ENCODE measurements at places on chromosomes 7 and 10.

GRCh38 chr10:5573319-5573950 is 48.7 kb downstream of the CALML3 start:
- DNase-seq, result no peak

GRCh38 chr7:157437519-157438061 is 100.8 kb downstream of the DNAJB6 start:
- DNase-seq, result no peak

- DNase-seq, result no peak
Observed at GRCh38 chr10:123428391-123428790, 237.8 kb upstream of the GPR26 start.

DNA sequence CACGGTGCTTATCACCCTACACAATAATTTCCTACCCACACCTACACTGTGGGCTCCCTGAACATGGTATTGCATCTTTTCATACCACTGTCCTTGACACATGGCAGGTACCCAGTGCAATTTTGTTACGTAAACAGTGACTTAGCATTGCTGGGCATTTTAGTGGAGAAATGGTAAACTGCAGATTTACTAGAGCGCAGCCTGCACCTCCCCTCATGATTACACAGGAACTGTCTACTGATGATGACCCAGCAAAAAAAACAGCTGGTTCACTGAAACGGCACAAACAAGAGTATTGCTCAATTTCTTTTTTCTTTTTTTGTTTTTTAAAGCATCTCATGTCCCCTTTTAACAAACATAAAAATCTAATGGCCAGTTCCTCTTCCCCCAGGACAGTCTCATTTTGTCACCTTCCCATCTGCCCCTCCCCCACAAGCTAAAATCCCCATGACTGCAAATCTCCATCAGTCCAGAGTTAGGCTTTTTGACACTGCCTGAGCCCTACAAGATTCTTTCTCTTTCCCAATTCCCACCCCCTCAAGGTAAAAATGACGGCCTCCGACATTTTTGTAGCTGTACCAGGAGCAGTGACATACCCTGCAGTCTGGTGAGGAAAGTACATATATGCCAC is 2.8 kb downstream of the ZNF746 start:
- DNase-seq, result no peak

- no peak for DNase-seq
Observed at GRCh38 chr10:107561136-107561650, 396.7 kb upstream of the SORCS1 start.

DNA sequence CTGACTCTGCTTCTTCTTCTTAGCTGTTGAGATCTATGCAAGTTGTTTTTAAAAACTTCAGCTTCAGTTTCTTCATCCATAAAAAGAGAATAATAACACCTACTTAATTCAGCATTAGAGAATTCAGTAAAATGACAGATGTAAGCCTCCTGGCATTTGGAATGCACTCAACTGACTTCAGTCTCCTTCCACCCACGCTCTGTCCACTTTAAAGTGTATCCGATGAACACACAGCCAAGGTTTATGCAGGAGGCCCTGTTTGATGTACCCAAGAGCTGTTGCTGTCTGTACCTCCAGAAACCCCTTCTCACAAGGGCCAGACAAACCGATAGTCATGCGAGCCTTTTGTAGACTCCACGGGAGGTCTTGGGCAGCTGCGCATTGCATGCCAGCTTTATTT is 27.1 kb upstream of the SLC35B4 start:
- no peak for DNase-seq

DNA sequence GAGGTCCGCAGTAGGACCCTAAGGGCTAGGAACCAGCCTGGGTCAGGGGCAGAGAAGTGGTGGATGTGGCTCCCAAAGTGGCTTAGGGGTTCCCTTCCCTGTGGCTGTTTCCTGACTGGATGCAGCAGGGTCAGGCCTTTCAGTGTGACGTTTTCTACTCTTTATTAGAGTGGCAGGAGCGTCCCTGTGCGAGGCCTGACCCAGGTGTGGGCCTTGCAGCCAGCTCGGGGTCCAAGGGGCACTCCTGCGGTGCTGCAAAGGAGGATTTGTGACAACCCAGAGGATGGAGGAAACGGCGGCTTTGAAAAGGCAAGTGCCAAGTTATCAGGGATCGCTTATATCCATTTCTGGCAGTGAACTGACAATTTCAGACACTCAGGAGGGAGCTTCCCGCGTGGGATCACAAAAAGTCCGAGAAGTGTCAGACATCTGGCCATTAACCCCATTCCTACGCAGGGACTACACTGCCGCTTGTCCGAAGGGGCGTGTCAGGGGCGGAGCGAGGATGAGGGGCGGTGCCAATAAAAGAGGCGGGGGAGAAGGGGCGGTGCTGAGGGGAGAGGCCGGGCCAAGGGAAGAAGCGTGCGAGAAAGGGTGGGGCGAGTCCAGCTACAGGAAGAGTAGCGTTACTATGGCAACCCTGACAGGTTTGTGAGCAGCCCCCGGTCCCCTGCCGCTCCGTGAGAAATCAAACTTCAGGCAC is 98.8 kb upstream of the ZNF722 start:
- peak; percentile 70 for DNase-seq

GRCh38 chr7:121521711-121522400 is 125.7 kb upstream of the FAM3C start:
- no peak for DNase-seq

DNA sequence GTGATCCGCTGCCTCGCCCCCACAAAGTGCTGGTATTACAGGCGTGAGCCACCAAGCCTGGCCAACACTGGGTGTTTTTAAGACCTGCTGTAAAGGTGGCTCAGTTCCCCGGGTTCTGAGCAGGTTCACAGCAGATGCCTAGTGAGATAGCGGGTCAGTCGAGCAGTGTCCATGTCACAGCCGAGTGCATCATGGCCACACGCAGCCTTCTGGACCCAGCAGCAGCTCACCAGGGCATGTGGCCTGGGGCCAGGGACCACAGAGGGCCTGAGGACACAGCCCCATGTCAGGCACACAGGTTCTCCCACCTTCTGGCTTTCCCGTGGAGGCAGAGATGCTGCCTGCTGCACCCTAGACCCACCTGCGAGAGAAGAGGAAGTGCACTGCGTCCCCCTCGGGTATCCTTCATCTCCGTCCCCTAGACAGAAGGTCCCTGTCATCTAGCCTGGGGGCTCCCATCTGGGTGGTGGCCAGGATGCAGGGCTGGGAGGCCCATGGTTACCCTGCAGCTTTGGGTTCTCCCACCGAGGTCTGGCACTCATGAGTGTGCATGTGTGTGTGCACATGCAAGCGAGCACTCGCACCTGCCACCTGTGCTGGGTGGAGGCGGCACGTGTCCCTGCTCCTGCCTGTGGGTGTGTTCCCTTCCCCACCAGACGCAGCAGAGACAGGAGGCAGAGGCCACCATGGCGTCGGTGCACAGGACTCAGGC is 98.6 kb downstream of the NKX6-2 start:
- DNase-seq, result no peak

- DNase-seq, result no peak
Observed at GRCh38 chr7:42590771-42591310, 321.0 kb downstream of the C7orf25 start.

GRCh38 chr7:135262623-135263320 is 29.1 kb downstream of the STRA8 start:
- DNase-seq, result no peak

DNA sequence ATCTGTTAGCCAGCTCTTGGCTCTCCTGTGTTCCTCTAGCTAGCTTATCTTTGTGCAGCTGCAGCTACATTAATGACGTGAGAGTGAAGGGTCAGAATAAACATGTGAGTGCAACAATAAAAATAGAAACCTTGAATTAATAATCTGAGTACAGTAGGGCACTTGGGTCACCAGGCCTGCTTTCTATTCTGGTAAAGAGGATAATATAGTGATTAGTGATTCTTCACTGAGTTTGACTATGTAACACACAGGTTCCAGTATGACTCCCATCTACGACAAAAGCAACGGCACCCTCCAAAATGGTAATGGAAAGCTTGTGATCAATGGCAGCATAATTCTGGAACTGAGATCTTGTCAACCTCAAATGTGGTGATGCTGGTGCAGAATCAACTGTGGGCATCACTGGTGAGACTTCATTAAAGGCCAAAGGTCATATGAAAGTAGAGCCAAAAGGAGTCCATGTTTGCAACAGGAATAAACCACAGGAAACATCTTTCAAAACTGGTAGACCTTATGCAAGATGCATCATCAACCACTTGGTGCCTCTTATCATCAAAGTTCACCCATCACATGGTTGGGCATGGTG is 77.6 kb downstream of the NRBF2 start:
- no peak for DNase-seq

- no peak for DNase-seq
Observed at GRCh38 chr7:41621953-41622831, 80.7 kb downstream of the INHBA start.

- DNase-seq, result no peak
Observed at GRCh38 chr7:78703391-78703790, 750.1 kb downstream of the MAGI2 start.

- DNase-seq, result no peak
Observed at GRCh38 chr7:82593780-82594179, 150.2 kb upstream of the CACNA2D1 start.

- no peak for DNase-seq
Observed at GRCh38 chr10:76009531-76009930, 578.1 kb downstream of the LRMDA start.

- no peak for DNase-seq
Observed at GRCh38 chr7:151437866-151438516, 1.9 kb downstream of the CRYGN start.

DNA sequence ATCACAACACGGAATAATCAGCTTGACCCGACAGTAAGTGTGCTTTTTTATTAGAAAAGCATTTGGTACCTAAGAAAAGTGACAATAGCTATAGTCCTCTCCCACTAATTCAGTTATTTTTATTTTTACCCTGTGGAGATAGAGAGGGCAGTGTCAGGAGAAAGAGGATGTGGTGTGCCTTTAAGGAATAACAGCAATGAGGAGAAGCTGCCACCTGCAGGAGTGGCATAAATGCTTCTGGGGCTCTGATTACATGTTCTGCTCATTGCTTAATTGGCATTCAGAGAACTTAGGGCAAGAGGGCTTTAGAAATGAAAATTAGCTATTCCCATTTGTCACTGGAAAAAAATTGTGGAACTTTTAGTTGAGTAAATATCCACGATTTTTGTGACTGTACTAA is 60.1 kb downstream of the DENND11 start:
- no peak for DNase-seq

GRCh38 chr7:145394126-145394525 is 558.3 kb upstream of the TPK1 start:
- DNase-seq, result no peak

GRCh38 chr7:28536259-28536658 is 123.9 kb downstream of the CREB5 start:
- DNase-seq, result no peak

DNA sequence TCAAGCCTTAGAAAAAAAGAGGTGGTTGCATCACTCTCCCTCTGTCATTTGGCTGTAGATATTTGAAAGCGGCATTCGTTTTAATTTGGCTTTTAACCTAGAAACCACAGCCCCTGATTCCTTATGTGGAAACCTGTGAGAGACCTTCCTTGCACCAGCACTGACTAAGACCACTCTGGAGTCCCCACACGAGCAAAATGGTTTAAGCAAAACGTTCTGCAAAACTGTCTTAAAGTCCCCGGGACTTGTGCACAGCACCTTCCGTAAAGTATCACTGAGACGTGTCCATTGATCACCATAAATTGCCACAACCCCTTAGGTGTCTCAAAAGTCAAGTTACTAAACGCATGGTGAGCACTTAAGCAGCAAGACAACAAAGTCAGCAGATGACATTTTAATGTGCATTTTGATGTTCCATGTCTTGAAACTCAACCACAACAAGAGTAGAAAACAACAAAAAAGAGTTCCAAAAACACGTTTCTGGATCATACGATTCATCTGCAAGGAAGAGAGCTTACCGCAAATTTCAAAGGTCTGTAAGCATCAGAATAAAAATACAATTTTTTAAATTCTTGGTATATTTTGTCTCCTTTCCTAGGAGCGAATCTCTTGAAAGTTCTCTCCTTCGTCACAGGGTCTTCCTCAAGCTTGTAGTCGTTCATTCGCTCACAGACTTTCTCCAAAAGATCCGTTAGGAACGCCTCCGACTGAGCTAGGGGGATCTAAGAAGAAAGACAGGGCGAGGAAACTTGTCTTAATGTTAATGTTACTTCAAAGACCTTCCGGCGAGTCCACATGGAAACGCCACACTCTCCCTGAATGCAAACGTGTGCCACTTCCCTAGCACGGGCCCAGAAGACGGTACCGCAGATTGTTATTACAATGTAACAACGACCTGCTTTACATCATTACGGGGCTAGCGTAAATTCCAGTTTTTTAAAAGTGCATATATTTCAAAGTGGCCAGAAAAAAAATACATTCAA is 37.7 kb downstream of the CNPY1 start:
- DNase-seq, result no peak

GRCh38 chr10:33153251-33153967 is 181.1 kb downstream of the NRP1 start:
- DNase-seq, result no peak

GRCh38 chr7:30332549-30332948 is 48.2 kb downstream of the ZNRF2 start:
- DNase-seq, result no peak

DNA sequence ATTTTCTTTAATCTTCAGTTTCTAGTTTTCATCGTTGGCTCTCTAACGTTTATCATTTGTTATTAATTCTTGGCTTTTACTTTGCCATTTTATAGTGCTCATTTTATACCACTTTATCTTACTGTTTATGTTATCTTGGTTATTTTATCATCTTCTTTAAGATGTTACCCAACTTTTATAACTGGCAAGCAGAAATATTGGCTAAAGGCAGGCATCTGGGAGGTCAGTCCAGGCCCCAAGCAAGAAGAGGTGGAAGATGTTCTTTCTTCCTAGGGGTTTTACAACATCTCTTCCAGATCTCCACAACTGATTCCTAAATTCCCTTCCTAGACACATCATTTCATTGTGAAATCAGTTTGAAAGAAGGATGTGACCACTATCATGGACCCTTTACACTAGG is 208.1 kb downstream of the AHR start:
- no peak for DNase-seq

GRCh38 chr7:154676422-154677073 is 326.4 kb downstream of the PAXIP1 start:
- DNase-seq, result no peak

Data from activated T-helper 1 cell treated with anti-CD3 and anti-CD28 coated beads, Interleukin-2, amount 50 U/mL, for 16 hours (primary cell).